ENCODE measurements at places on chromosomes 4 and X. TPM values are rescaled to one million over a fixed set of nuclear protein-coding genes. Genes with fewer than 3 reads are reported as not detected.

DNA sequence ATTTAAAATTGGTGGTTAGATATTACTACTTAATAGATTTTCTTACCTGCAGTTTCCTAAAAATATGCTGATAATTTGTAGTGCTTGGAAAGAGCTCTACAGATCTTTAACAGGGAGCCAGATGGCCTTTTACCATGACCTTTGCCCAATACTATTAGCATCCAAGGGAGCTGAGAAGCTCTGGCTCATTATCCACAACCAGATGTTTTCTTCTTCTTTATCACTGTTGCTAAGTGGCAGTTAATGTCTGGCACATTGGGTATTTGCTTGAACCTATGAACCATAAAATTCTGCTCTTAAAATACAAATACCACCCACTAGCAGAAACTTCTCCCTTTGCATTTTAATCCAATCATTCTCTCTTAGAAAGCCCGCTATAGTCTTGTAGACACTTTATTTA is 1480.3 kb downstream of the C4orf33 start:
- H3K4me3 ChIP-seq = no peak overlapping the region
- H3K4me1 ChIP-seq = no peaks in the 10 kb centered on the region
- no peak overlapping the region for H3K27ac ChIP-seq
- H3K36me3 ChIP-seq = no peaks in the 10 kb centered on the region
- H3K27me3 ChIP-seq = no peaks in the 10 kb centered on the region
- DNase-seq = no peak

DNA sequence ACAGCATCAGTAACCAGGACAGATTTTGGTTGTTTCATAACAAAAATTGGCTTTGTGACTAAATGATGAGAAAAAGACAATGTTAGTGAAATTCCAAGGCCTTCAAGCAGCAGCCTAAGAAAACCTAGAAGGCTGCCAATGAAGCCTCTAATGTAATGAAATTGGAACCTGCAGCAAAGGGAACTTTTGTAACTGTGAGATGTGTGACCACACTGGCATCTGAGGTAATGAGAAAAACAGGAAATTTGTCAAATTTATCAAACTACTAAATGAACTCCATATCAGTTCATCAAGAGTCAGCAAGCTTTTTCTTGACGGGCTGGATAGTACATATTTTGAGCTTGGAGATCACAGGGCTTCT is 30.4 kb upstream of the EMCN start:
- no peaks in the 10 kb centered on the region for H3K36me3 ChIP-seq
- no peak overlapping the region for H3K27ac ChIP-seq
- DNase-seq = no peak
- no peaks in the 10 kb centered on the region for H3K27me3 ChIP-seq

DNA sequence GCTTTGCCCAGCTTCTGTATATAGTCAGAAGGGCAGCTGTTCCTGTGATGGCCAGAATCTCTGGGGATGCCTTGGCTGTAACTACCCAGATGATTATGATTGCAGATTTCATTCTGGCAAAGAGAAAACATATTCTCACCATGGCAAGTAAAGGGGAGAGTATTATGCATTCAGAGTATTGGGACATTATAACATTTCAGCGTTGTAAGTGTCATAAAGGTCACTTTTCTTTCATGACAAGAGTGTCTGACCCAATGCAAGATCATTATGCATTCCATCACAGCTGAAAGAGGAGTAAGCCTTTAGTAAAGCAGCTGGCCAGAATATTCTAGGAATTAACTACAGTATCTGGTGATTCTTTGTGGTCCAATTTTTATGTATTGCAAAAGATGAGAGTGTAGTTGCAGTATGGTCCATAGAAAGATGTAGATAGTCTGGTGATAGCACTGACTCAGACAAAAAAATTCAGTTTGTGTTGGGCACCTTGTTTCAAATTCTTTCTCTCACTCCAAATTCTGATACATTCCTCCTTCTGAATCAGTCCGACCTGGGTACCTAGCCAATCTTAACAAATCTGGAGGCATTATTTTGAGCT is 2366.3 kb downstream of the PCDH7 start:
- no peak overlapping the region for H3K27ac ChIP-seq
- H3K27me3 ChIP-seq = no peaks in the 10 kb centered on the region
- no peaks in the 10 kb centered on the region for H3K36me3 ChIP-seq
- no peak for DNase-seq

GRCh38 chr4:188092824-188093223 is 16.6 kb downstream of the TRIML2 start:
- H3K4me1 ChIP-seq = no peaks in the 10 kb centered on the region
- no peaks in the 10 kb centered on the region for H3K27me3 ChIP-seq
- H3K36me3 ChIP-seq = no peaks in the 10 kb centered on the region
- no peak overlapping the region for H3K4me3 ChIP-seq
- H3K27ac ChIP-seq = no peak overlapping the region
- DNase-seq = no peak

The TKTL2 gene
- total RNA-seq = not detected

The TSPAN7 gene
- 85.8 TPM for total RNA-seq

The ERAS gene
- not detected for total RNA-seq

The FRG2 gene
- not detected for total RNA-seq

Data from uterus (tissue), 4 donors.